T-helper 22 cell (primary cell): ENCODE measurements at places on chromosomes 2 and 18.
A peak's percentile ranks its signal among the peaks of the same experiment; 100 is the strongest.

DNA sequence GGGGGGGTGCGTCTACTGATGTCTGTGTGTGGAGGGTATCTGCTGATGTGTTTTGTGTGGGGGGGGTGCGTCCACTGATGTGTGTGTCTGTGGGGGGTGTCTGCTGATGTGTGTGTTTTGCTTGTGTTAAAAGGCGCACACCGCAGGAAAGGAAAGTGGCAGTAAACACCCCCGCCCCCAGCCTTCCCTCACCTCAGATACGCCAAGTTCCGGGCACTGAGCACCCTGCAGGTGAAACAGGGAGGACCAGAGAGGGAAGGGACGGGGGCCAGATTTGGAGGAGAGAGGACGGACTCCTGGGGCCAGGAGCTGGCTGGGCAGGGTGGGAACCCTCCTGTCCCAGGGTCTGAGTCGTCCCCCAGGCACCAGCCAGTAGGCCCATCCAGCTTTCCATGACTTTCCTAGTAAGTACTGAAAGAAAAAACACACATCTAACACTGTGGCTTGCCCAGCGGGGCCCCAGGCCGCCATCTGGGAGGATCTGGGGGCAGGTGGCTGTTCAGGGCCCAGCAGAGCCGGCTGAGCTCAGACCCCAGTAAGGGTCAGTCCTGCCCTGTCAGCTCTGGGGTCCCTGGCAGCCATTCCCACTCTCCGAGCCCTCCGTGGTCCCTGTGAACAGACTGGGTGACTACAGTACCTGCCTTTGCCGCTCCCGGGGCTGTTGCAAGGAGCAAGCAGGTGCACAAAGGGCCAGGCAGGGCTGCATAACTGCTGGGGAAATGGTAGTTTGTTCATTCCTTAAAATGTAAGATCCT, 126.9 kb downstream of the NFATC1 start:
- peak; percentile 25 for DNase-seq

DNA sequence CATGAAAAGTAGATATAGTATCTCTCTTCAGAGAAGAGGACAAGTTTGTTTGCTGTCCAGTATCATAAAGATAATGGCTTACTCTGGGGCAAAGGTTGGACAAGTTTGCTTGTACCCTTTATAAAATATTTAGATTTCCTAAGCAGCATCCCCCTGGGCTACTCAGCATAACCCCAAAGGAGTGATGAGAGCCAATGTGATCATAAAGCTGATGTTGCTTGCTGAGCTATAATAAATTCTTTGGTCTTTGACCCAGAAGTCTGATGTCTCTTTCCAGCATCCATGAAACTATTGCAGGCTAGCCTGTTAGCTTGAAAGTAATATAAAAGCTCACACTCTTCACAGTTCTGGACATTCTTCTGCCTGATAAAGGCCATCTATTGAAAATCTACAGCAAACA, 138.3 kb upstream of the STON1 start:
- no peak for DNase-seq

DNA sequence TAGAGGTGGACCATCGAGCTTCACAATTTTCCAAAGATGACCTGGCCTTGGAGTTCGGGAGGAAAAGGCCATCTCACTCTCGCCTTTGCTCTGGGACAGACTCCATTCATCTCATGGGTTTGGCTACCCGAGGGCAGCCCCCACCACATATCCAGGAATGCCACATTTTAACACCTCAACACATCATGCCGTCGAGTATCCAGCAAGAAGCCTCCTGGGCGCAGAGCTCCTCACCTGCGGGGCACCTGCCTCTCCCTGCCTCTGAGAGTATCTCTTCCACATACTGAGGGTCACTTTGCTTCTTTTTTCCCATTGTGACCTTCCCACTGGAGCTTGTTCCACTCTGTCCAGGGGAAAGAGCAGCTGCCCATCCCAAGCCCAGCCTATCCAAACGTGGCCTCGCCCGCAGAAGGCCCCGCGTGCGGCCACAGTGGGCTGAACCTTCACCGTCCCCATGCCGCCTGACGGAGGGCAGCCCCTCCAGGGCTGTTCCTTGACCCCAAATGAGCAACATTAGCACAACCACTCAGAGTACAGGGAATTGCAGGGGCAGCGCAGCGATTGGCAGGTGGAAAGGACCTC, 5.5 kb upstream of the LIMS2 start:
- DNase-seq: no peak

DNA sequence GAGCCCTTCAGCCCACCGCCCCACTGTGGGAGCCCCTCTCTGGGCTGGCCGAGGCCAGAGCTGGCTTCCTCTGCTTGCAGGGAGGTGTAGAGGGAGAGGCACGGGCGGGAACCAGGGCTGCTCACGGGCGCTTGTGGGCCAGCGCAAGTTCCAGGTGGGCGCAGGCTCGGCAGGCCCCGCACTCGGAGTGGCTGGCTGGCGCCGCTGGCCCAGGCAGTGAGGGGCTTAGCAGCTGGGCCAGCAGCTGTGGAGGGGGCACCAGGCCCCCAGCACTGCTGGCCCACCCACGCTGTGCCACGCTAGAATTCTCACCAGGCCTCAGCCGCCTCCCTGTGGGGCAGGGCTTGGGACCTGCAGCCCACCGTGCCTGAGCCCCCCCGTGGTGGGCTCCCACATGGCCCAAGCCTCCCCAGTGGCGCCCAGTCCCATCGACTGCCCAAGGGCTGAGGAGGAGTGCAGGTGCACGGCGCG, 45.2 kb downstream of the SLC5A7 start:
- DNase-seq: no peak
